Stimulated activated CD8-positive, alpha-beta memory T cell treated with anti-CD3 and anti-CD28 coated beads, Interleukin-7, amount 100 ng/mL, for 4 hours (primary cell): ENCODE measurements at places on chromosomes 3 and 15.
A peak's percentile ranks its signal among the peaks of the same experiment; 100 is the strongest.

DNA sequence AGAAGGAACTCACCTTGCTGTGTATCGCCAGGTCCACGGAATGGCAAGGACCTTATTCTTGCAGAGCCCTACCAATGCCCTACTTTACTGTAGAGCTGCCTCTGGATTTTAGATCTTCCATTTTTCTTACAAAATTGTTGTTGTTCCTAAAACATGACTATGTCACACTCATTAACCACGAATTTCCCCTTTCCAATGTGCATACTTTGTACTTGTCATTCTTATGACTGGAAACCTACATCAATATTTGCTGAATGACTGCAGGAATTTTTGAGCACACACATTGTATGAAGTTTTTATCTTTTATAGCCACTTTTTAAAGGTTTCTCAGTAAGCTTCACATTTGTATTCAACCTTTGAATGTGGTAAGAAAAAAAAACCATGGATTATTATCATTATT is 35.9 kb upstream of the CMSS1 start:
- DNase-seq, result no peak

GRCh38 chr3:148880681-148881080 is 15.6 kb downstream of the CPA3 start:
- DNase-seq, result no peak

DNA sequence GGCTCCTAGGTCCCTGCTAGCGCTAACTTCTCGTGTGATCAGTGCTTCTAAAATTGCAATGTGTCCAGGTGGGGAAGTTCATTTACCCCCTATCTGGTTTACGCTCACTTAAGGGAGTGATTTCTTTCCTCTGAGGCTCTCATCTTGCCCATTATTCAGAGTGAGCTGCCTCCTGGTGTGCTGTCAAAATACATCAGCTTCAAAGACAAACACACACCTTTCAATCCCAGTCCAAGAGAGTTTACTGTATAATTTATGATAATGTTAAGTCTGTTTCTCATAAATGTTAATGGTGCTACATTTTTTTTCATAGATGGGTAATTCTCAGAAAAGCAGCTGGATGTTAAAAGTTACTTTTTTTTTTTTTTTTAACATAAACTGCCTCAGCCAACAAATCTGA is 112.3 kb downstream of the RORA start:
- DNase-seq, result no peak

- no peak for DNase-seq
Measured at GRCh38 chr3:16064642-16065414, 109.7 kb upstream of the GALNT15 start.

- no peak for DNase-seq
Measured at GRCh38 chr3:142213298-142213697, 12.1 kb downstream of the GK5 start.

- DNase-seq, result no peak
Measured at GRCh38 chr3:161221806-161222600, 892 bp downstream of the NMD3 start.

- no peak for DNase-seq
Measured at GRCh38 chr3:70072180-70072579, 72.6 kb downstream of the SAMMSON start.

DNA sequence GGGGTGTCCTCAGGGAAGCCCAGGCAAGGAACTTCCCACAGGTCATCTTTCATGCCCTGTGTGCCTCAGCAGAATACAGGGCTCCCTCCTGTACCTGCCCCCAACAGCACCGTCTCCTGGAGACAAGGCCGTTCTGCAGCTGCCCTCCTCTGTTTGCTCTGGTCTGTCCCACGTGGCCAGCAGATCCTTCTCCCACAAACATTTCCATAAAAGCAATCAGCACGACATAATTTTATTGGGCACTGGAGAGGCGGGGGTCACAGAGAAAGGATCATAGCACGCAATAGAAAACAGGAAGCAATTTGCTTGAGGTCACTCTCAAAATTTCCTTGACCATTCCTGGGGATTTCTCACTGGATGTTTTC is 29.4 kb downstream of the STARD5 start:
- DNase-seq, result no peak

DNA sequence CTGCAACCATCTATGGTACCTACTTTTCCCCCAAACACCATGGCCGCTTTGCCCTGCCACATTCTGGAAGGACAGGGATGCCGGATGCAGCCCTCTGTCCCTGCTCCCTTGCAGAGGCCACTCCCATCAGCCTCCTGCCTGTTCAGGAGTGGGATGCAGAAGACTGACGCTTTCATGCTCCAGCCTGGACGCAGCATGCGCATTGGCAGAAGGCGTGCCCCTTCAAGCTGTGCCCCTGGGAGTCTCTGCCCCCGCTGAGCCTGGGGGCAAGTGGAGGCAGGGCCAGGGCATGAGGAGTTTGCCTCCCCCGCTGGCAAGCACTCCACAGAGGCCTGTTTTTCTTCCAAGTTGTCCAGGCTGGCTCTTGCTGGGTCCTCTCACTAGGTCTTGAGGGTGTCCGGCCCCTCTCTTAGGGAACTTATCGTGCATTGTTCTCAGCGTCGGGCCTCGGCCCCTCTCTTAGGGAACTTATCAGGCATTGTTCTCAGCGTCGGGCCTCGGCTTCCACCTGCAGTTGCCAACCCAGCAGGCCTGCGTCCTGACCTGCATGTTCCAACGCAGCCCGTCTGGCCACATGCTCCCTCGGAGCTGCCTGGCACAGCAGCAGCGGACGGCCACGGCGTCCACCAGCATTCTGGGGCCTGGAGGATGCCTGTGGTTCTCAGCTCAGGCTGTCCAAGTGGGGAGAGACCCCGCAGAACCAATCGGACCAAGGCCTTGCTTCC is 14.6 kb upstream of the SNRPA1 start:
- no peak for DNase-seq

- DNase-seq, result no peak
Measured at GRCh38 chr15:22930782-22931484, 49.2 kb downstream of the CYFIP1 start.

DNA sequence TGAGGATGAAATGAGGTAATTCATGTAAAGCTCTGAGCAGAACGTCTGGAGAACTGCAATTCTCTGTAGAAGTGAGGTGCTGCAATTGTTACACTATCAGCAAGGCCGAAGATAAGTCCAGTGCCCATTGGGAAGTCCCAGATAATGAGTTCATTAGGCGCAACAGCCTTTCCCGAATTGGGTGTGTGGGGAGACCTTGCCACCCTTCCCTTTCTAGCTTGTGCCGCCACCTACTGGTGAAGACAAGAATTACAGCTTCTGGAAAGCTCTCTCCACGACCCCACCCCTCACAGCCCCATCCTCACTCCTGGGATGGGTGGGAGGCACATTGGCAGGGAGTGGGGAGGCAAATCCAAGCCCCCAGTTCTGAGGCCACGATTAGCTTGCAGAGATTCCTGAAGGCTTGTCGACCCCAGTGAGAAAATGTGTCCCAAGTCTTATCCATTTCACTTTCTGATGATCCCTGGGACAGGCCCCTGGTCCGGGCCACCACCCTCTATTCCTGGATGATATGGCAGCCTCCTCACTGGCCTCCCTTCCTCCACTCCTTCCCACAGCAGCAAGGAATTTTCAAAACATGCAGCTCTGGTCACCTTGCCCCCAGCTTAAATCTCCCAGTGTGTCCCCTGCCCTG is 36.4 kb downstream of the FAM3D start:
- peak; percentile 38 for DNase-seq

DNA sequence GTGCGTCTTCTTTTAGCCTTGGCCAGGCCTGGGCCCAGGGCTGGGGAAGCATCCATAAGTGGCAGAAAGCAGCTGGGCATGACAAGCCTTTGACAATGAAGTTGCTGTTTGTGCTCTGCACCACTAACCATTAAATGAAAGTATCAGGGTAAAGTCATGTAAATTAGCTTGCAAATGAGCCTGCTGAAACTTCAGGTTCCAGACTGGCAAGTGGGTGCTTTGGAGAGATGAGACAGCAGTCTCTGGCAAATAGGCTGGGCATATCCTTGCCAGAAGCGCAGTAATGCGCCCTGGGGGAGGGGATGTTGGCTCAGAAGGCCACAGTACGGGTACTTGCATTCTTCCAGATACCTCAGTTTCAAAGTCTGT is 40.7 kb downstream of the RAB6B start:
- DNase-seq, result no peak

- no peak for DNase-seq
Measured at GRCh38 chr3:66597308-66597863, 96.6 kb upstream of the LRIG1 start.

- no peak for DNase-seq
Measured at GRCh38 chr3:175398676-175399075, 539.5 kb downstream of the NAALADL2 start.

GRCh38 chr3:173395412-173396181 is 1.9 kb upstream of the NLGN1 start:
- peak; percentile 35 for DNase-seq

GRCh38 chr3:172586436-172586835 is 63.2 kb upstream of the TNFSF10 start:
- no peak for DNase-seq

- no peak for DNase-seq
Measured at GRCh38 chr3:75220932-75221331, 443.2 kb upstream of the FRG2C start.

GRCh38 chr3:98644168-98644567 is 50.8 kb upstream of the CPOX start:
- DNase-seq, result no peak

GRCh38 chr3:43542328-43543043 is 79.3 kb downstream of the ANO10 start:
- no peak for DNase-seq

DNA sequence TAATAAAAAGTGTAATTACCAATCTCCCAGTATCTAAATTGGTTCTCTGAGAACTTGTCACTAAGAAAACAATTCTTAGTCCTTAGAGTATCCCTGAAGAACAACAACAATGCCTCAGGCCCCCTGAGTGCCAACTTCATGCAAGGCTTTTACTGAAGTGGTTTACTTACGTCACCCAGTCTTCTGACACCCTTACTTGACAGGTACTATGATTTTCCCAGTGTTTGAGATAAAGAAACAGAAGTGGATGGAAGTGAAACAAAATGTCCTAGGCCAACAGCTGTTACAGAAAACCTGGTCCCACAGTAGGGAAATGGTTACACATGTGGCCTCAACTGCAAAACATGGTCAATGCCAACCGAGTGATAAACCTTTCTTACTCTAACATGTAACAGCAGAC is 331.1 kb downstream of the FOXP1 start:
- DNase-seq, result no peak

GRCh38 chr15:56484287-56484686 is 19.4 kb upstream of the MNS1 start:
- DNase-seq, result no peak

DNA sequence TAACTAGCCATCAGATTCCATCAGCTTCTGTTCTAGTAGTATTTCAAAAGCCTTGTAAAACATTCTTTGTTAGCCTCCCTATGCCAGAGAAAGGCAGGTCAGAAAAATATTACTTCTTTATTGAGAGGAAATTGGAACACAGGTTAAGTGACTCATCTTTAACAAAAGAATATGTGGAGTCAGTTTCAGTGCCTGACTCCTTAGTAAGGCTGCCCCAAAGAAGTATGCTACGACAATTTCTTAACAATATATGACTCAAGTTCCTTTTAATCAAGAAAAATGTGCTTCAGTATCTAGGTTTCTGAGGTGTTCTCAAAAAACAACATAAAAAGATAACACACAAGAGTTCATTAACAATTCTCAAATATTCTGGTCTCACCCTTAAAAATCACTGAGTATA is 139.2 kb downstream of the VPS13C start:
- no peak for DNase-seq

DNA sequence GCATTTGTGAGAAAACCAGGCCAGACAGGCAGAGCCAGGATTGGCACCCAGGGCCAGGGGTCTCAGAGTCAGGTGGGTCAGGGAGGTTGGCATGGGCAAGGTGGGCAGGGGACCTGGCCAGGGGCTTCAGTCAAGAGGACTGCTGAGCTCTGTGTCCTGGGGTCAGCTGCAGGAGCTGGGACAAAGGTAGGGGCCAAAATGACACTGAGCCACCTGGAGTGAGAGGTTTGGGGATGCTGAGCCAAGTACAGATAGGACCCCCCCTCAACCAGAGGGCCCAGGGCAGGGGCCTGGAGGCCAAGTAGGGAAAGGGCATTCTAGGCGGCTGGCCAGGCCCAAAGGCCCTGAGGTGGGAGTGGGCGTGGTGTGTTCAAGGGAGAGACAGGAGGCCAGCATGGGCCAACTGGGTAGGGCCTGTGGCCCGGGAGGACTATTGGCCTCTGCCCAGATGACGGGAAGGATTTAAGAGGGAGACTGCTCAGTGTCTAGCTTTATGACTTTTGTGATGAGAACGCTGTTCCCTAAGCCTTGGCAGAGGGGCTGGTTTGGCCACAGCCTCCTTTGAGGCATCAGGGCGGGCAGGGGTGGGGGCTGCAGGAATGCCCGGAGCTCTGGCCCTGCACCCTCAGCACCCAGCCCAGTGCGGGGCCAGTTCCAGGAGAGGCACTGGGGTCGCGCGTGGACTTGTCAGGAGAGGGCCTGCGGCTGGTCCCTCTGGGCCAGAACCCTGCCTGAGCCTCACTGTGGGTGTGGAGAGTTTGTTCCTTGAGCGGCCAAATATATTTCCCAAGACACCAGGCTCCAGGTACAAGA is 3.1 kb downstream of the CFAP100 start:
- no peak for DNase-seq

GRCh38 chr15:71237456-71238188 is 122.4 kb downstream of the THSD4 start:
- DNase-seq, result no peak

DNA sequence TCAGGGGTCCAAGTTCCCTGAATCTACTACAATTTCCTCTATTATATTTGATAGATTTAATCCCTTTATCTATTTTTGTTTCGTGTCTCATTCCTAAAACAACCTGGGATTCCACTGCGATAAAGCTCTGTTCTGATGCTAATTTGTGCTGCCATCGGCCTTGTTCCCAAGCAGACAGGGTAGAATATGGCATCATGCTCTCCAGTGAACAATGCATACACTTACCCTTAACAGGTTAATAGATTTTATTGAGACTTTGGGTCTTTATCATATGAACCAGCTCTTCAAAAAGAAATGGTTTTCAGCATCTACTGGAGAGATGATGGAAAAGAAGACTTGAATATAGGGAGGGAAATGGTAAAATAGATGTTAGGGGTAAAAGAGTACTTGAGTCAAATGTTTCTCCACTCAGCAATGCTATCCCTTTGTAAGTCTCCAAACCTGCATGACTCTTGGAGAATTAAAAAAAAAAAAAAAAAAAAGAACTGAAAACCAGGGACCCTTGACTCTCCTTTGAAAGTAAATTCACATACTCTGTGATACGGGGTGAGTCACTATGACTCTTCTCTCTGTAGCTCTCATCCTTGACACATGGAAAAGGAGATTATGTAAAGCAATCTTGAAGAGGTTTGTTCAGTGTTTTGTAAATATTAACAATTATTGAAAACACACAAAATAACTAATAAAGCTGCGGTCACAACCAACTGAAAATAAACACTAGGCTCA is 268.8 kb downstream of the ZBTB20 start:
- no peak for DNase-seq
